SIG-M5 (cell line): ENCODE measurements at places on chromosomes 12 and 14.

DNA sequence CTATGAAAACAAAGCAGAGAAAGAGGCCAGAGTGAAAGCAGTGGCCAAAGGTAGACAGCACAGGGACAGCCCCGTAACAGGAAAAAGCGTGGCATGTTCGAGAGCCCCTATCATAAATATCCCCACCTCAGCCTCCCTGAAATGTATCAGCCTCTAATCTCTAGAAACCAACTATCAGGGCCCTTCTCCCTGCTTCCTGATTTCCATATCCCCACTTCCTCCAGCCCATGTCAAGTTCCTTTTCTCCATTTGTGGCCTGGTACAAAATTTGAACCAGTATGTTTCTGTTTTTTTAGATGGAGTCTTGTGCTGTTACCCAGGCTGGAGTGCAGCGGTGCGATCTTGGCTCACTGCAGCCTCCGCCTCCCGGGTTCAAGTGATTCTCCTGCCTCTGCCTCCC lies 16.9 kb downstream of the DEPDC4 start:
- DNase-seq = no peak

GRCh38 chr14:34610101-34610500 lies 19.8 kb downstream of the SNX6 start:
- no peak for DNase-seq

DNA sequence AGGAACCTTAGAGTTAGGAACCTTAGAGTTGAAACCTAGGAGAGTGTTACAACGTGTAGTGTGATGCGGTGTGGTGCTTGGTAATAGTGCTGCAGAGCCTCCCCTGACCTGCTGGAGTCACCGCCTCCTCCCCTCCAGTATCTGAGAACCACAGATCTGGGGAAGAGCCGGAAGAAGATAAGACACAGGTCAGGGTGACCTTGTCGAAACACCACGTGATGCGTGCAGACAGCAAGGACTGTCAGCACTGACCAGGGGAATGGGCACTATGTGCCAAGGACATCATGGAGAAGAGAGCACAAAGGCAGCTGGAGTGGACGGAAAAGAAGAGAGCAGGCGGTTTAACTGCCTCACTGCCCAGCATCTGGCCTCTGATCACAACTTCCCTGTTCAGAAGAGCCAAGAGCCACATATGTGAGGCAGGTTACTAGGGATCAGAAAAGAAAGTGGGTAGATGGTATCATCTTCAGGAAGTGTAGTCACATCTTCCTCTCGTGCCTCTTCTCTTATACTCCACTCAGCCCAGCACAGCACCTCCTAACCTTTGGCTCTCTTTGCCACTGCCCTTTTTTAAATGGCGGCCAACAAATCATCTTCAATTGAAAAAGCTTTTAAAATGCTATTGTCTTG lies 93.7 kb downstream of the TESC start:
- DNase-seq = no peak

DNA sequence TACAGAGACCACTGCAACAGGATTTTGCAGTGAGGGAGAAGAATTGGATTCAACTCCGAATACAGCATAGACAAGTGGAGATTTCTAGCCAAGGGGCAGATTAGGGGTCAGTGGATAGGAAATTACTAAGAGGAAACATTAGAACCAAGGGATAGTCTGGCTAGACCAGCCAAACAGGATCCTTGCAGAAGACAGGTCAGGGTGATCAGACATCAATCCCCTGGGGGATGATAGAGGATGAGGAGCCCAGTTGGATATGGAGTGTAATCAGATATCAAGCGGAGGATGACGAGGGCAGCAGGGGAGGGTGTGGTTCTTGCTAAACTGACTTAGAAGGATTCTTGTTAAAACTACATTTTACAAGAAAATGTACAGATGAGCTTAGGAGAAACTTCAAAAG lies 424.4 kb downstream of the DAD1 start:
- no peak for DNase-seq

- DNase-seq = no peak
These were observed 5.2 kb downstream of the DCN start for GRCh38 chr12:91177381-91177780.

GRCh38 chr12:46723629-46724419 lies 102.0 kb downstream of the SLC38A4 start:
- no peak for DNase-seq

- DNase-seq = no peak
These were observed 118.3 kb downstream of the MGAT4C start for GRCh38 chr12:86137936-86138335.

- DNase-seq = no peak
These were observed 1.7 kb downstream of the LEMD3 start for GRCh38 chr12:65171073-65171472.

- DNase-seq = no peak
These were observed 47.4 kb upstream of the C14orf180 start for GRCh38 chr14:104532191-104532555.

GRCh38 chr12:123120452-123121166 lies 30.3 kb downstream of the PITPNM2 start:
- DNase-seq = no peak

GRCh38 chr12:104768033-104768432 lies 190.1 kb downstream of the SLC41A2 start:
- DNase-seq = no peak

DNA sequence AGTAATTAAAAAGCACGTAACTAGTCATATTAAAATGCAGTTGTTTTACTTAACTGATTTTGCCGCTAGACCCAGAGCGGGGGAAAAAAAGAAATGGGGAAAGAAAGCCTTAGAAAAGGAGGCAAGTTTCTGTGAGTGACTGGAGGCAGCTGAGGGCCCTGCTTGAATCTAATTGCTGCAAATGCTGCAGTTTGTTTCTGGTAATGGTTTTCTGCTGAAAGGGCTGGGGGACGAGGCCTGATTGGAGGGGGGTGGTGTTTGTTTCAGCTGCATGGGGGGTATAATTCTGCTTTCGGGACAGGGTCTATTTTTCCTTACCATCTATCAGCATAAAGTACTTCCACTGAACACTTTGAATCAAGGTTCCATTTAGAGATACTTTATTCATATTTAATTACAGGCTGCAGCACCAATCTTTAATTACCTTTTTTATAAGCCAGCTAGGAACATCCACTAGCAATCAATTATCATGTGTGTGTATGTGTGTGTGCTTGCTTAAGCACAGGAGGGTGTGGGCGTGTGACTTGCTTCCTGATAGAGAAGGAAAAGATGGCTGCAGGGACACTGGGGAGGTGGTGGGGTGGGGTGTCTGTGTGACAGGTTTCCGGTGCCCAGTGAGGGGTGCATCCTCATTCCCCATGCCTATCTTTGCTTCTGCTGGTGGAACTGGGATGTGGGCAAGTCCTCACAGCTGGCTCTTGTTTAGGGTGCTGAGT lies 83.4 kb downstream of the ADCK1 start:
- no peak for DNase-seq

- DNase-seq = no peak
These were observed 151.0 kb upstream of the ARHGAP5 start for GRCh38 chr14:31926123-31926522.

- DNase-seq = no peak
These were observed 24.8 kb downstream of the IL26 start for GRCh38 chr12:68200854-68201253.

DNA sequence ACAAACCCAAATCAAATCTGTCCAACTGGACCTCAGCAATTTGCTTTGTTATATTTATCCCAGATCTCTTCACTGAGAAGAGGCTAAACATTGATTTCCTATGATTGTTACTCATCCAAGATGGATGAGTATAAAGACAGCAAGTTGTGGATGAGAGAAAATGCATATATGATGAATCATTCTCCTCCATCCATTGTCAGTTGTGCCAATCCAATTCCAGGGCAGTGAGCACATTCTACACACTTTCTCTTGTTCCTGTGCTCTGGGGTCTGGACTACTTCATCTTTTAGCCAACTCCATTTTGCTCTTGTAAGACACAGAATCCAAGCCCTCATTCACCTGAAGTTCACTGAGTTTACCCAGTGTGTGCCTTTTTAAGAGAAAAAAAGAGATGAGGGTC lies 105.7 kb downstream of the GCH1 start:
- DNase-seq = no peak

DNA sequence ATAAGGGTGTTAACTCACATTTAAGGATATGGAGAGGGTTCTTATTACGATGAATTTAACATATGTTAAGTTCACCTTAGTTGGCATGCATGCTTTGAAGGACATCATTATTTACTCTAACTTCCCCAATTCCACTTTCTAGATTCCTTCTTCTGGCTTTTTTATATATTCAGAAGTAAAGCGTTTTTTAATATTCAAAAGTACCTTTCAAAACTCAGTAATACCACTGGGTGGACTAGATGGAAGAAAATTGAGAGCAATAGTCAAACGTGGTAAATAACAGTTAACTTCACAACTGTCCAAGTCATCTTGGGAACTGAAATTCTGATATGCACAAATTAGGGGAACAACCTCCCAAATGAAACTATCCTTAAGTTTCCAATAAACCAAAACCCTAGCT lies 9.1 kb downstream of the SINHCAF start:
- DNase-seq = no peak

DNA sequence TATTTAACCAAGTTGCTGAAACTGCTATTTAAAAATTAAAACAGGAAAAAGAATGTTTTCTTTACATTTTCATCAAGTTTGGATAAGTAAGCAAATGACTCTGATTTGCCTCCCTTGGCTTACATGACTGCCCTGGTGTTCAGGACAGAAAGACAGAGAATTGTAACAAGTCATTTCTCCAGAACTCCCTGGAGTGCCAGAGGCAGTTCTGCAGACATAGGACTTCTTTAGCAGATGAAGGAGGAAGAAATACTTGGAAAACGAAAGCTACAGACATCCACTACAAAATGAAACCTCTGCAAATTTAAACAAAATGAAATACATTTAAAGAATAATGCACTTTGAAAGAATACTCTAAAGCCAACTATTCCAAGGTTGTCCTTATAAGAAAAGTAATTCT lies 253.9 kb downstream of the LRFN5 start:
- DNase-seq = no peak

- no peak for DNase-seq
These were observed 5.8 kb upstream of the GLT8D2 start for GRCh38 chr12:104055686-104056388.

- DNase-seq = no peak
These were observed 61.1 kb downstream of the TPH2 start for GRCh38 chr12:71999795-72000194.

- no peak for DNase-seq
These were observed 26.3 kb downstream of the SLC15A4 start for GRCh38 chr12:128797119-128798118.

- no peak for DNase-seq
These were observed 171.2 kb downstream of the FOXN3 start for GRCh38 chr14:89245802-89246201.

- no peak for DNase-seq
These were observed 26.6 kb downstream of the ETV6 start for GRCh38 chr12:11676052-11676451.

DNA sequence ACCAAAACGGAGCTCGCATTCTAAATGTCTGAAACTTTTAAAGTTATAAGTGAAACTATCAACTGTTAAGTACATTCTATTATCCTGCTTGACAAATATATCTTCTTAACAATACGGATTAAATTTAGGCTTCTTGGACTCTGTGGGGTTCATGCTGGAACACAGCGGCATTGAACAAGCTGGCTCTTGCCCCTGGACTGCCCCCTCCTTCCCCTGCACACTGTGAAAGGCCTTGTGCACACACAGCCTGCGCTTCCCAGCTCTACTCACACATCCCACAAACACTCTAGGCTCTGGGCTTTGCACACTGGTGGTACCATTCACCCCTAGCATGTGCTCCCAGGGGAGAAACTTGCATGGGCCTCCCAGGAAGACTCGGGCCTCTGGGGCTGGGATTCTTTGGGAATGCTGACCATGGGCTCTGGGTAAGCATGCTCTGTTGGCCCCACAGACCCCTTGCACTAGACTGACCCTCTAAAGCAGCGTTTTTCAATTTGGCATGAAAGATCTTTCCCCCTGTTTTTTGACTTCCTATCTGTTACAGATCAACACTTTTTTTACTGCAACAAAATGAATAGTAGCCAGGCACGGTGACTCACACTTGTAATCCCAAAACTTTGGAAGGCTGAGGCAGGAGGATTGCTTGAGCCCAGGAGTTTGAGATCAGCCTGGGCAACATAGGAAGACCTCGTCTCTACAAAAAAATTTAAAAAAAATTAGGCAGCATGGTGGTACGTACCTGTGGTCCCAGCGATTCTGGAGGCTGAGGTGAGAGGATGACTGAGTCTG lies 96.2 kb upstream of the CPM start:
- no peak for DNase-seq
